NK-92 treated with Interleukin-12 subunit alpha and Interleukin-12 subunit beta, amount 100 ng/mL, for 24 hours (cell line): ENCODE measurements at places on chromosomes 6 and 20.

- no peak for DNase-seq
Observed at GRCh38 chr6:123771126-123771525, 32.5 kb upstream of the NKAIN2 start.

DNA sequence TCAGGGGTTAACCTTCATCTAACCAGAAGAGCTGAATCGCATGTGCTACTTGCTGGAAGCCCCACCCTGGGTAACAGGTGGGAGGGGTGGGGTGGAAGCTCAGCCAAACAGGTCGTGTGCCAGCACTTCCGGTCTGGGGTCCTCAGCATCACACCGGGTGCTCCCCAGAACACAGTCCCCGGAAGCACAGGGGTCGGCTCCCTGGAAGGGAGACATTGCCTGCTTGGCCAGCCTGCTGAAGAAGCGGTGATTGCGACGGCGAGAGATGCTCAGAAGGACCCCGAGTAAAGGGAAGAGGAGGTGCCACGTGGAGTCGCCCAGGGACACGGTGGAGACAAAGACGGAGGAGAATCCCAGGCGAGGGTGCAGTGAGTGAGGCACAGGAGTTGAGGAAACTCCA is 36.5 kb downstream of the MYT1 start:
- no peak for DNase-seq

DNA sequence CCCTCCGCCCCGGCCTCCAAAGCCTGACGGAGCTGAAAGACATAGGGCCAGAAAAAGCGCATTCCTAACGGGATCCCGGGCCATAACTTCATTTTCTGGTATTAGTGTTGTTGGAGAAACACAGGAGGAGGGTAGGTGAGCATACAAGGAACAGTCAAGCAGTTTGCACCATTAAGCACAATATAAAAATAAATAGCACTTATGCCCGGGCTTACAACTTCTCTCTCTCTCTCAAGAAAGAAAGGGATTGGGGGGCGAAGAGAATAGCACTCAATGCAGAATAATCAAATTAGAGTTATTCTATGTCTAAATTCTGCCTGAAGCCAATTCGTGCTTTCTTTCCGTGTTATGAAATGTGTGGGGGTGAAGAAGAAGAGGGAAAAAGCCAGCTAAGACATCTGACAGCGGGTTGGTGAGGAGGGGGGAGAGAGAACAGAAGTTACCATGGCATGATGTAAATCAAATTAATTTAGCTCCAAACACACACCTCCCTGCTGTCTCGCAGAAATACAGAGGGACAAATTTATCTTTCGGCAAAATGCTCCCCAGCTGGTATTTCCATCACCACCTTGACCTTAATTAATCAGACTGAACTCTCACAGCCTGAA is 508 bp upstream of the METTL24 start:
- DNase-seq: no peak

DNA sequence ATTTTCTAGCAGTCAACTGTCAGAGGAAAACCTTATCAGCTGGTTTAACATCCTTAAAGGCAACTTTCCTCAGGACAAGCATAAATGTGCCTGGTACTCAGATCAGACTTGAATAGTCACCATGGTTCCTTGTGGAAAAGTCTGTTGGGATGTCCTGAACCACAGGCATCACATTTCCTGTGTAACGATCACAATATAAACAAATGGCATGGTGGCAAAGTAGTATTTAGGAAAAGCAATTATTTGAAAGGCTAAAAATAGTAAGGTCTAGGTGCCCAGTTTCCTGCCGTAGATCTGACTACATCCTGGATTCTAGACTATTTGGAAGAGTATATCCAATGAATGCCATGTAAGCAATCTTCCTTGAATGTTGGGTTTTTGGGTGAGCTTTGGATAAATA is 271.9 kb upstream of the AGPAT4 start:
- DNase-seq: no peak

DNA sequence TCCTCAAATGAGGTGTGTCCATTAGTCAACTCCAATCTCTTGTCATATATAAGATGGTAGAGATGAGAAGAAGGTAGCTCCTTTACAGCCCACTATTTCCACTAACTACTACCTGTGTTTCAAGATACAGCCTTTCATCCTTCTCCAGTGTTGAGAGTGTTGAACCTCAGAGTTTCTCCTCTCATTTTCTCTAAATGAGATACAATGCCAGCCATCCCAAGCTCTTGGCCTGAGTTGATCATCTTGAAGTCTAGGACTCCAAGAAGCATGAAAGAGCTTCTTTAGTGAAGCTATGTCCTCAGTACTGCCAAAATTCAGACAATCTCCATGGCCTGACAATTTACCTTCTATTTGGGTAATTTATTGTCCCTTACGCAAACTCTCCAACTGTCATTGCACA is 548 bp upstream of the HLA-DRA start:
- DNase-seq: no peak

- DNase-seq: no peak
Observed at GRCh38 chr6:97548354-97548753, 265.3 kb upstream of the MMS22L start.

GRCh38 chr6:147382945-147383554 is 125.4 kb upstream of the SAMD5 start:
- no peak for DNase-seq

GRCh38 chr20:50504231-50504823 is 5.9 kb upstream of the PTPN1 start:
- no peak for DNase-seq

GRCh38 chr6:7129784-7130569 is 22.2 kb downstream of the RREB1 start:
- no peak for DNase-seq

- no peak for DNase-seq
Observed at GRCh38 chr20:46400253-46400652, 6.2 kb downstream of the ELMO2 start.

GRCh38 chr6:111829998-111830397 is 43.3 kb downstream of the FYN start:
- no peak for DNase-seq

GRCh38 chr20:9615766-9616454 is 101.5 kb downstream of the LAMP5 start:
- no peak for DNase-seq

DNA sequence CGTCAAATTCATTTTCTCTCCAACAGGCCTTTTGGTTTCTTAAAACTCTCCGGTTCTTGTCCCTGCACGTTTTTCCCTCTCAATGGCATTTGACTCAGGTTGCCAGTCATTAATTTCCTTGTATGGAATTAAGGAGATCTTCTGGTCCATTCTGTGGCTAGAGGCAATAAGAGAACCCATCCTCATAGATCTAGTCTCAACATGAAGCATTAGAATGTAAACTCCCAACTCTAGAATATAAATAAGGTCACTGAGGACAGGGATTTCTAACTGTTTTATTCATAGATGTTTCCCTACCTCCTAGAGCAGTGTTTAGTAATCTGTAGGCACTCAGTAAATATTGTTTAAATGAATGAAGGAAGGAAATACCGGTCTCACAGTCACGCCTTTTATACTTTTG is 185.2 kb upstream of the FLRT3 start:
- DNase-seq: no peak

DNA sequence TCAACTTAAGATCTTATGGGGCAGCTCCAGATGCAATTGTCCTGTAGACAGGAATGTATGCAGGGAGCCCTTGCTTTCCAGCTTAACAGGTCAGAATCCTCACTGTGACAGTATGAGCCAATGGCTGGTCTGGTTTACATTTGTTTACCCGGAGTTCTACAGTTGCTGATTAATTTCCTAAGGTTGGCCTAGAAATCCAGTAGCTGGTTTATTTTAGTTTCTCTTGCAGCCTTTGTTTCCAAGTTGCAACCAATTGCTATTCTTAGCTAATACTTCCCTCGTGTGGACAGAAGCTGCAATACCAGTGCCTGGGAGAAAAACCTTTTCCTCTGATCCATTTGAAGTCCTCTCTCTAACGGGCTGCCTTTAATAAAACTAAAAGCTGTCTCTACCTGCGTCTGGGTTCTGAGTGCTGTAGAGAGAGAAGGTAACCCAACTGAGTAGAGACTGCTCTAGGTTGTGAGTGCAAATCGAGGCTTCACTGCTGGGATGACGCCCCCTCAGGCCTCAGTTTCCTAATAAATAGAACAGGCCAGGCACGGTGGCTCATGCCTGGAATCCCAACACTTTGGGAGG is 45.9 kb downstream of the ZNF217 start:
- DNase-seq: no peak

DNA sequence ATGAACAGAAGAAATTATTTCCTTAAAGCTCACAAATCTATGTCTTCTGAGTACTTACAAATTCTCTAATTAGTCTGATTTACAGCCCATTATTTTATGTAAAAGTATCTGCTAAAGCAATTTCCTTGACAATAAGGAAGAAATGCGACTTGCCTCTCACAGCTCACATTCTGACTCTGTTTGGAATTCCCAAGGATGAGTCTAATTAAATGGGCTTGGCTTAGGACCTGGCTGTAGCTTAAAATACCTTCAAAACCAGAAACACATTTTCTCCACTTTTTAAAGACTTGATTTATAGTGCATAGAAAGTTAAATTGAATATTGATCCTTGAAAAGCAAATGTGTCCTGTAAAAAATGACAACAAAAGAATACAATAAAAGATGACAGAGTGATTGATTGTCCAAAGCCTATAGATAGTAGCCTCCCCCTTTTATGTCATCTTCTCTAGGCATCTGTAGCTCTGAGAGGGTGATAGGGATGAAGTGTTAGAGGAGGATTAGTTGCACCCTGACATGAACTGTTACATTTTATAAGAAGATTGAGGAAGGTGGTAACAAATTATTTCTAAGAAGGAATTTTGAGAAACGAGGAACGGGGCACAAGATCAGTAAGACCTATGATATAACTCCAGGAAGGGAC is 118.9 kb downstream of the MACROD2 start:
- no peak for DNase-seq
